ENCODE measurements at places on chromosomes 3 and 15. TPM values are rescaled to one million over a fixed set of nuclear protein-coding genes. Genes with fewer than 3 reads are reported as not detected.

DNA sequence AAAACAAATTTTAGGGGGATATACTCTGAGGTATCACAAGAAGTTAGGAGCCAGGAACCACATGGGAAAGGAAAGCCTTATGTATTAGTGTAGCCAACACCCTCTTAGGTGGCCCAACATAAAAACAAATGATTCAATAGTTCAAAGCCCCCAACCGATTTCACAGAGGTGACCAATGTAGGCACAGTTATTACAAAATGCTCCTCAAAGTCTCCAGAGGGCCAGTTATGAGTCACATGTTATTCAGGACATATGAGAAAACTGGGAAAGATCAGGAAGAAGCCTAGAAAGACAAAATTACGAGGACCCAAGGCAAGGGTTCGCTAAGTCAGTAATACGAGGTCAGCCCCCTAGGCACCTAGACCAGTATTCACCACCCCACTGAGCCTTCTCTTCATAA is 29.9 kb upstream of the FBN1 start:
- H3K4me3 ChIP-seq = no peak overlapping the region
- DNase-seq = no peak
- H3K36me3 ChIP-seq = no peaks in the 10 kb centered on the region
- no peak overlapping the region for H3K27ac ChIP-seq

DNA sequence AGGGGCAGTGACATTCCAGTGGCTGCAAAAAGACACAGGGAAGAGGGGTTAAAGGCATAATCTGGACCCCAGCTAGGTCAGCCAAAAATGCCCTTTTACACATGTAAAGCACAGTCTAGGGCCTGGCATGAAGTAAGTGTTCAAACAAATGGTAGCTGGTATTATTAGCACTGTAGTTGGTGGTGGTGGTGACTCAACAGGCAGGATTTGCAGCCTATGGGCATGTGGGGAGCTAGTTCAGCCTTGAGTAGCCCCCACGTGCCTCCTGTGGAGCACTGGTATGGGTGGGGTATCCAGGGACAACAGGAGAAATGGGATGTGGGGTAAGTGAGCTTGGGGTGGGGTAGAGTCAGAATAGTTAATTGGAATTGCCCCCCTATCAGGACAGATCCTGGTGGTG is 27.6 kb downstream of the DNASE1L3 start:
- no peak for DNase-seq
- no peak overlapping the region for H3K4me3 ChIP-seq
- no peaks in the 10 kb centered on the region for H3K36me3 ChIP-seq
- no peak overlapping the region for H3K27ac ChIP-seq
- H3K4me1 ChIP-seq = peaks cover 2% of the 10 kb centered on the region
- no peaks in the 10 kb centered on the region for H3K27me3 ChIP-seq

DNA sequence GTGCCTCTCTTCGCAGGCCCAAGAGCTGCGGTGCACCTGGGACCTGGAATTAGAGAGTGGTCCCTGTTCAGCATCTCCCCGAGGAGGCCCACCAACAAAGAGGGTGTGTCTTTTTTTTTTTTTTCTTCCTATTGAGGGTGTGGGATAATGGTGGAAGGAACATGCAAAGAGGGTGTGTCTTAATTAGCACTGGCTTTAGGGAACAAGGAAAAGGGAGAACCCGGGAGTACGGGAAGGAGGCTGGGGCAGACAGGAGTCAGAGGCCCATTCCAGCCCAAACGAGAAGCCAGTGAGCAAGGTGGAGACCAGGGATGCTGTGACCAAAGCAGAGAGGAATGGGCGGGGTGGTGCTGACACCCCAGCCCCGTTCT is 429 bp upstream of the LOXL1 start:
- H3K4me1 ChIP-seq = peaks cover 83% of the 10 kb centered on the region
- DNase-seq = no peak
- no peaks in the 10 kb centered on the region for H3K36me3 ChIP-seq

DNA sequence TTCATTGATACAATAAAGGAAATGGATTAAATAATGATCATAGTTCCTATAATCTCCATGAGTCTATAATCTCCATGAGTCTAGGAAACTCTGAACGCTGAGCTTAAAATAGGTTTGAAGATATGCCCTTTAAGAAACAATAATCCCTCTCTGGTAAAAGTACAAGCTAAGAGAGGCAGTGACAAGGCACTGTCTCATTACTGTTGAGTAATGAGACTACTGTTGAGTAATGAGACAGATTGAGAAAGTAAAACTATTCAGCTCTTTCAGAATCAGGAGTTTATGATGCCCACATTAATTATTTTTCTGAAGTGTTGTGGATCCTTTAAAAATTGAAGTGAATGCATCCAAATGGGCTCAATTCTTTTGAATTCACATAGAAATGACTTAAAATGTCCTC is 235.5 kb upstream of the THRB start:
- no peaks in the 10 kb centered on the region for H3K36me3 ChIP-seq
- no peak overlapping the region for H3K4me3 ChIP-seq
- H3K27me3 ChIP-seq = no peaks in the 10 kb centered on the region

The FGF7 gene
- total RNA-seq = 137 TPM

The CFAP100 gene
- not detected for total RNA-seq

- peak overlapping the region; percentile 45 for H3K4me3 ChIP-seq
- no peaks in the 10 kb centered on the region for H3K27me3 ChIP-seq
- no peak for DNase-seq
- H3K36me3 ChIP-seq = no peaks in the 10 kb centered on the region
These were observed 22.5 kb upstream of the C15orf39 start for GRCh38 chr15:75178938-75179745.

GRCh38 chr3:98977520-98977919 is 76.0 kb upstream of the DCBLD2 start:
- no peaks in the 10 kb centered on the region for H3K4me1 ChIP-seq
- no peak for DNase-seq
- no peak overlapping the region for H3K4me3 ChIP-seq
- H3K36me3 ChIP-seq = no peaks in the 10 kb centered on the region

The CSTA gene
- 95.5 TPM for total RNA-seq

The ZNF660 gene
- 0.98 TPM for total RNA-seq

DNA sequence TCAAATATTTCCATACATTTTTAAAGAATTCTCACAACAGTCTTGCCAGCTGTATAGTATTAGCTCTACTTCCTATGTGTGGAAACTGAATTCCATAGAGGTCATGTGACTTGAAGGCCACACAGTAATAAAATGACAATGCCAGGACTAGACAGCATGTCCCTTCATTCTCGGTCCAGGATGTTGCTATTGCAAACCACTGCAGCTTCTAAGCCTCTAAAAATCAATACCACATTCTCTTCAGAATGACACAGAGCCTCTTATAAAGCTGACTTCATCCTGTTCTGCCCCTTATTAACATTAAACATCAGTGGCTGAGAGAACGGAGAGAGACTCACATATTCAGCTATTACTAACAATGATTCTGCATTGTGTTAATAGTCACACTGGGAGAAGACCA is 240.3 kb upstream of the PEX5L start:
- H3K27me3 ChIP-seq = no peaks in the 10 kb centered on the region
- no peaks in the 10 kb centered on the region for H3K4me1 ChIP-seq
- no peak overlapping the region for H3K27ac ChIP-seq
- H3K36me3 ChIP-seq = no peaks in the 10 kb centered on the region
- DNase-seq = no peak
- no peak overlapping the region for H3K4me3 ChIP-seq

DNA sequence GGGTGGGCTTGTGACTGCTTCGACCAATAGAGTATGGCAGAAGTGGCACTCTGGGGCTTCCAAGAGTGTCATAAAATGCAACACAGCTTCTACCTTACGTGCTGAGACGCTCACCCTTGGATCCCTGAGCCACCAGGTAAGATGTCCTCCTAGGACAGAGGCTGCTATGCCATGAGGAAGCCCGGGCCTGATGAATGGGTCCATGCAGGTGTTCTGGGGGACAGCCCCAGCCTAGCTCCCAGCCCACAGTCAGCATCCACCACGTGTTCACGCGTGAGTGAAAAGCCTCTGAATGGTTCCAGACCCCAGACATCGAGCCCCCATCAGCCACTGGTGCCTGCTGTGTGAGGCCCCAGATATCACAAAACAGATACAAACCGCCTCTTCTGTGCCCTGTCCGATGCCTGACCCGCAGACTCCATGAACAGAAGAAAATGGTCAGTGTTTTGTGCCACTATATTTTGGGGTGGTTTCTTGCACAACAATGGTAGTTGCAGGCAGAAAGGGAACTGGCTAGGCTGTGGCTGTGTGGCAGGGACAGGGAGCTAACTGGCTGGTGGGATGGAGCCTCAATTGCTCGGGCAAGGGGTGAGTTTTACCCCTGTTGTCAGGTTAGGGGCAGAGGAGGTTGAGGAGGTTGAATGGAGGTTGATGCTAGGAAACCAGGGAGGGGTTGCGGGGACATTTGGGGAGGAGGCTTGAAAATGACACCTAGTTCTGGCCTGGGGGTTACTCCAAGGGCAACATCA is 92.2 kb downstream of the LINGO1 start:
- no peak for DNase-seq
- H3K36me3 ChIP-seq = no peaks in the 10 kb centered on the region
- H3K27ac ChIP-seq = peak overlapping the region; percentile 72
- H3K4me3 ChIP-seq = no peak overlapping the region
- H3K27me3 ChIP-seq = no peaks in the 10 kb centered on the region

DNA sequence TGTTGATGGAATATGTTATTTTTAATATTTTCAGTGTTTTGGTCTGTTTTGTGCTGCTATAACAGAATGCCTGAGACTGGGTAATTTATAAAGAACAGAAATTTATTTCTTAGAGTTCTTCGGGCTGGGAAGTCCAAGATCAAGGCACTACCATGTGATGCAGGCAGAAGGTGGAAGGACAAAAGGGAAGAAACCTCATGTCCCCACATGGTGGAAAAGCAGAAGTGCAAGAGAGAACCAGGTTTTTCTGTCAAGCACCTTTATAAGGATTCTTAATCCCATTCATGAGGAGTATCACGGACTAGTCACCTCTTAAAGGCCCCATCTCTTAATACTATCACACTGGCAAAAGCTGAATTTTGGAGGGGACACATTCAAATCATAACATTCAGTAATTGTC is 57.9 kb upstream of the EPHB3 start:
- no peak overlapping the region for H3K27ac ChIP-seq
- H3K36me3 ChIP-seq = no peaks in the 10 kb centered on the region
- H3K4me1 ChIP-seq = peaks cover 8% of the 10 kb centered on the region
- no peak for DNase-seq
- H3K27me3 ChIP-seq = no peaks in the 10 kb centered on the region

The ADAMTS7 gene
- 2.5 TPM for total RNA-seq

DNA sequence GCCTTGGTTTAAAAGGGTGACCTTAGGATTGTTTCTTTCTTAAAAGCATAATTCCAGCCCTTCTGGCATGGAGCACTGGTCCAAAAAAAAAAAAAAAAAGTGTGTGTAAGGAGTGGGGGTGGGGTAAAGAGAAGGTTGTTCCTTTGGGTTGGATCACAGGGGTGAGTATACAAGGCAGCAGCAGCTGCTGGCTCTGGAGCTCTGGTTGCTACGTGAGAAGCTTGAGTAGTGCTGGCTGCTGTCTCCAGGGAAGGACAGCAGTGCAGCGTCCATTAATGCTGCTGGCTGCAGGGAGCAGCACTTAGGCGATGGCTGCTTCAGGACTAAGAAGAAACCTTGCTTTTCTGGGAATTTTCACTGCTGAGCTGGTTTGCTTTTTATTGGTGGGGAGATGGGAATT is 2.3 kb downstream of the SETD5 start:
- no peaks in the 10 kb centered on the region for H3K27me3 ChIP-seq
- no peaks in the 10 kb centered on the region for H3K36me3 ChIP-seq
- peaks cover 74% of the 10 kb centered on the region for H3K4me1 ChIP-seq
- peak overlapping the region; percentile 99 for H3K27ac ChIP-seq
- peak overlapping the region; percentile 95 for H3K4me3 ChIP-seq
- peak; percentile 92 for DNase-seq

DNA sequence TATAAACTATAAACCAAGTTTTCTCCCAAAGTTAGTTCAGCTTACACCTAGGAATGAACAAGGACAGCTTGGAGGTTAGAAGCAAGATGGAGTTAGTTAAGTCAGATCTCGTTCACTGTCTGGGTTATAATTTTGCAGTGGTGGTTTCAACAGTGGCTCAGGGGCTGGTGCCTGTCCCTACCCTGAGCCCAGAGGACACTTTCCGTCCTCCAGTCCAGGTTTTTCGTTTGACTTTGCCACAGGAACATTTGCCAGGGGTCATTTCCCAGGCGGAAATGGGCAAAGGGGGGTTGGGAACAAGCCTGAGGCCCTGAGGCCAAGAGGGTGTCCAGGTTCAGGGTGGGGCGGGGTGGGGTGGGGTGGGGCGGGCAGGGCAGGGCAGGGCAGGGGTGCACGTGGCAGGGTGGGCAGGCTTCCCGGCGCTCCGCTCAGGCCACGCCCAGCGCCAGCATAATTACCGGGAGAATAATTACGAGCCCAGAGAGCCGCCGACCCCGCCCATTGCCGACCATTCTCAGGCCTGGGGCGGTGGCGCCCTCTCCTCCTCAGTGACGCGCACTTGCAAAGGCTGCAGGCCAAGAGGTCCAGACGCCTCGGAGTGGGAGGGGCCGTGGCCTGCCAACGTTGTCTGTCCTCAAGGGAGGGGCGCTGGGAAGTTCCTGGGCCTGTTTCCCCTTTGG is 70.4 kb downstream of the KLF13 start:
- no peak for DNase-seq
- H3K4me1 ChIP-seq = peaks cover 56% of the 10 kb centered on the region
- no peaks in the 10 kb centered on the region for H3K27me3 ChIP-seq
- no peaks in the 10 kb centered on the region for H3K36me3 ChIP-seq
- H3K4me3 ChIP-seq = peak overlapping the region; percentile 27
- H3K27ac ChIP-seq = peak overlapping the region; percentile 89

DNA sequence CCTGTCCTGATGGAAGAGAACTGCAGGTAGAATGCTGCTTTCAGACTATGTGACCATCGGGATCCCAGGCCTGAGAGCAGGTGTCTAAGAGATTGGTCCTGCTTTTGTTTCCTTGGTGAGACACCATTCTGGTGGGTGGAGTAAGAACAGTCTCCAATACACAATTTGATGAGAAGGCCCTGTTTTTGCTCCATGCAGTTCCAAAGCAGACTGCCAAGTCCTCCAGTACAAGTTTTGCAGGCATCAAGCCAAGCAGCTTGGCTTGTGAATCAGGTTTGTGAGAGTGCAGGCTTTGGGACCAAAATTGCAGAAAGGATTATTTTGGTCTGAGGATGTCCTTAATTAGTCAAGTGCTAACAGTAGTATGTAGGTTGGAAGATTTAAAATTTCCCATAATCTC is 381.6 kb downstream of the FOXP1 start:
- no peak overlapping the region for H3K4me3 ChIP-seq
- peaks cover 9% of the 10 kb centered on the region for H3K4me1 ChIP-seq
- DNase-seq = no peak
- H3K27ac ChIP-seq = no peak overlapping the region

The ALDH1A2 gene
- 22.1 TPM for total RNA-seq

GRCh38 chr15:22895465-22896190 is 57.2 kb downstream of the NIPA2 start:
- H3K27ac ChIP-seq = no peak overlapping the region
- no peak overlapping the region for H3K4me3 ChIP-seq
- no peaks in the 10 kb centered on the region for H3K27me3 ChIP-seq
- DNase-seq = no peak
- no peaks in the 10 kb centered on the region for H3K36me3 ChIP-seq

GRCh38 chr15:56460071-56460470 is 4.9 kb downstream of the MNS1 start:
- no peaks in the 10 kb centered on the region for H3K36me3 ChIP-seq
- H3K27me3 ChIP-seq = no peaks in the 10 kb centered on the region
- DNase-seq = no peak
- H3K4me3 ChIP-seq = no peak overlapping the region

The GCNT3 gene
- total RNA-seq = 1.5 TPM
